Smooth muscle cell of the brain vasculature (primary cell): ENCODE measurements at places on chromosomes 2 and 18.

DNA sequence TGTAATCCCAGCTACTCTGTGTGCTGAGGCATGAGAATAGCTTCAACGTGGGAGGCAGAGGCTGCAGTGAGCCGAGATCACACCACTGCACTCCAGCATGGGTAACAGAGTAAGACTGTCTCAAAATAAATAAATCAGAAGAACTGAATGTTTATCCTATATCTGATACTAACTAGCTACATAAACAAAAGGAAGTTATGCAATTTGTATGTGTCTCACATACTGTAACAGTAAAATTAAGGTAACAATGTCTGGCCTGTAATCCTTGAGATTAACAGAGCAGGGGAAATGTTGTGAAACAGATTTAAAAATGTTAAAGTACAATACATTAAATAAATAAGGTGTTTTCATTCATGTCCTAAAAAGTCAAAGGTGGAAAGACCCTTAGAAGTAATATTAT, 150.8 kb downstream of the MEMO1 start:
- DNase-seq = no peak

GRCh38 chr2:202339071-202339870, 36.9 kb upstream of the BMPR2 start:
- peak; percentile 10 for DNase-seq

DNA sequence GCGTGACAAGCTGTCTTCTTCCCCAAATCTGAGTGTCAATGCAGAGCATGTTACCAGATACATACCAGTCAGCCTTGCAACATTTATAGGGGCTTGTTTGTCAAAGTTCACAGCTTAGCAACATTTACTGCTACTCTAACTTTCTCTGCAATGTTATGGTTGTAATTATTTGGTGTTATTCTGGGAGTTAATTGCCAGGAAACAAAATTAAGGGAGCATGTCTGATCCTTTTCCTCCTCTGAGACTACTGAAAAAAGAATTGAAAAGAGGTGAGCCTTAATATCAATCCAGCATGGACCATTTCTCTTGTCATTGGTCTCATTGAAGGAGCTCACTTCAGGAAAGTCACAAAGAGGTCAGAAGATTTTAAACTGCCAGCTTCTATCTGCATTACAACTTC, 465.6 kb upstream of the LINC00305 start:
- no peak for DNase-seq

DNA sequence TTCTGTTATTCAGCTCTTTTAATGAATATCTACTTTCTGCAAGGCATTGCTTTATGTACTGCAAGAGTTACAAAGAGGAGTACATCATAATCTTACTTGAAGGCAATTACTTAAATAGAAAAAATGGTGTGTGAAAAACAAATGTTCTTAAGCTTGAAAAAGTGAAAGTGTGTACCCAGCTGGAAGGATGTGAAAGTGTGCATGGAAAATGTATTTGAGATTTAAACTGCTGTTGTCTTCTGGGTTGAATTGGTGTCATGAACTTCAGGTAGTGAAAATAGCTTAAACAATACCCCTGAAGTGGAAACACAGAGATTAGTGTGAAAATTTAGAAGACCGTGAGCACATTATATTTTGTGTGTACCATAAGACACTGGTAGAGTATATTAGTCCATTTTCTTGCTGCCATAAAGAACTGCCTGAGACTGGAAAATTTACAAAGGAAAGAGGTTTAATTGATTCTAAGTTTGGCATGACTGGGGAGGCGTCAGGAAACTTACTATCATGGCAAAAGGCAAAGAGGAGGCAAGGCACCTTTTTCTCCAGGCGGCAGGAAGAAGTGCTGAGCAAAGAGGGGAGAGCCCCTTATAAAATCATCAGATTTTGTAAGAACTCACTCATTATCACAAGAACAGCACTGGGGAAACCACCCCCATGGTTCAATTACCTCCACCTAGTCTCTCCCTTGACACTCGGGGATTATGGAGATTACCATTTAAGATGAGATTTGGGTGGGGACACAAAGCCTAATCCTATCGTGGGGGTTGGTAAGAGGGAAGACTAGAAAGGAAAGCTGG, 38.8 kb downstream of the SCN2A start:
- DNase-seq = no peak

DNA sequence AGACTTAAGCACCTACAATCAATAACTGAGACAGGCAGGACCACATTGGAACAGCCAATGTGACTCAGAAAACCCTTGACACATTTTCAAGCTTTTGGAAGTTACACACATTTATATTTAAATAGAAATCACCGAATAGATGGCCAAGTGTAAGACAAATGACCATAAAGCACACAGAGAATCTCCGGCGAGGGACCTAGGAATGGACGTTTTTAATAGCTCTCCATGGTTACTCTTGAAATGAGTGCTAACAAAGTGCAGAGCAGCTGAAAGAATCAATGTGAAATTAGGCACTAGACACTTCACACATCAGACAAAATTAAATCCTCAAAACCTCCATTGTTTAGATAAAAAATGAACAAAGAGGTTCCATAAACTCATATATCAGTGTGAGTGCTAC, 376.9 kb downstream of the DLGAP1 start:
- no peak for DNase-seq

DNA sequence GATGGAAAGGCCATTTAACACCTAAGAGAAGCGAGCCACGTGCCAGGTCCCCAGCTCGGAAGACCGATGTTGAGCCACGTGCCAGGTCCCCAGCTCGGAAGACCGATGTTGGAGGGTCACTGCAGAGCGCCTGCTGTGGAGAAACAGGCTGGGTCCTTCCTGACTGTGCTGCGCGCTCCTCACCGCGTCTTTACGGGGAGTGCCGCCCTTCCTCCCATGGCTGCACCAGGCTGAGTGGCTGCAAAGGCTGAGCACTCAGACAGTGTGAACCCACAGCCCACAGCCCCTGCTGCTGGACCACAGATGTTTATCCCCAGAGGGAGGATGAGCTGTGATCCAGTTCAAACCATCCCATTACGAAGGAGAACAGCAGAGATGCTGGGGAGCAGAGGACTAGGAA, 55.7 kb downstream of the RTP5 start:
- no peak for DNase-seq

DNA sequence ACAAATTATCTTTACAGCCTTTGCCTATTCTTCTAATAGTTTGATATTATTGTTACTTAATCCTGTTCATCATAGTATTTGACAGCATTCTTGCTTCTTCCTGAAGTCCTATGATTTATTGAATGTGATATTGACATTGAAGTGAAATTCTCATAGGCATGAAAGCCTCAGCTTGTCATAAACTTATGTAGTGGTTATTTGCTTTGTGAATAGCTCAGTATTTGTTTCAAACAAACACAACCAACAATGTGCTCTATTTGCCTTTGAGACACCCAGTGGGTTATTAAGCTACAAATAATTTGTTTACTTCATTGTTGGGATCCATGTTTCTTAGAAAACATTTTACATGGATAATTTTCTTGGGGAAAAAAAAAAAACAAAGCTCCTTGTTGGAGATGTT, 57.2 kb downstream of the TTC39C start:
- no peak for DNase-seq

- DNase-seq = no peak
Measured at GRCh38 chr2:190785334-190785733, 95.3 kb upstream of the GLS start.

DNA sequence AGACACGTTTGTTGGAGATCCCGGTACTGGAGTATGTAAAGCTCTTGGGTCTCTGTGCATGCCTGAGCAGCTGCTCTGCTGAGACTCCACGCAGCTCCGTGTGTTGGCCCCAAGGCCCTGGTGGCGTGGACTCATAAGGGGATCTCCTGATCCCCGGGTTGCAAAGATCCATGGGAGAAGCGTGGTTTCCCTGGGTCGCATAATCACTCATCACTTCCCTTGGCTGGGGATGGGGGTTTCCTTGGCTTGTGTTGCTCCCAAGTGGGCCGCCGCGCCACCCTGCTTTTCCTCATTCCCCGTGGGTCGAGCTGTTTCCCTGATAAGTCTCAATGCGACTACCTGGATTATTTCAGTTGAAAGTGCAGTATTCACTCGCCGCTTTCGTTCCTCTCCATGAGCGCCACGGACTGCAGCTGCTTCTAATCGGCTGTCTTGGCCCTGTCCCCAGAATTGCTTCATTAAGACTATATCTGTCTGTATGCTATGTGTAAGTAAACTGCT, 76.0 kb downstream of the EPC2 start:
- DNase-seq = no peak

DNA sequence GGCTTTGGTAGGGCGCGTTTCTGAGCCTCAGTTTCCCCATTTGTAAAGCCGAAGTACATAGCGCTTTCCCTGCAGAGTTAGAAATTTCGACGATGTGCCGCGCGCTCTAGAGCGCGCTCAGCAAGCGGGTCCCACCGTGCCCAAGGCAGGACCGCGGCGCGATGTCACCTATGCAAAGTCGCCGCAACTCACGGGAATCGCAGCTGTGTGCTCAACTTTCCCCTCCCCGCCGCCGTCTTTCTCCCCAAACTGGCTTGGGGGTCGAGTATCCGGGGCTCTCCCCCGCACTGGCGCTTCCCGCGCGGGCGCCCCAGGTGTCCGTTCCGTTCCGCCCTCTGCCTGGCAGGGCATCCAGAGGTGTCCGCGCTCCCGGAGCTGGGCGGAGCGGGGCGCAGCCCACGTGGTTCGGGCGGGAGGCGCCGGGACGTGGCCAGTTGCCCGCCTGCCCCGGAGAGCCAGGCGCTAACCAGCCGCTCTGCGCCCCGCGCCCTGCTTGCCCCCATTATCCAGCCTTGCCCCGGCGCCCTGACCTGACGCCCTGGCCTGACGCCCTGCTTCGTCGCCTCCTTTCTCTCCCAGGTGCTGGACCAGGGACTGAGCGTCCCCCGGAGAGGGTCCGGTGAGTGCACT, at the start of gene MLPH:
TSS of gene MLPH (plus strand) at position 433 of the 630 bp plus-strand sequence. CDS start 6,176 bp downstream, outside the sequence.
- DNase-seq = no peak

- DNase-seq = no peak
Measured at GRCh38 chr2:8552293-8552801, 129.5 kb upstream of the ID2 start.

- DNase-seq = no peak
Measured at GRCh38 chr18:77248873-77249568, 627 bp upstream of the GALR1 start.

DNA sequence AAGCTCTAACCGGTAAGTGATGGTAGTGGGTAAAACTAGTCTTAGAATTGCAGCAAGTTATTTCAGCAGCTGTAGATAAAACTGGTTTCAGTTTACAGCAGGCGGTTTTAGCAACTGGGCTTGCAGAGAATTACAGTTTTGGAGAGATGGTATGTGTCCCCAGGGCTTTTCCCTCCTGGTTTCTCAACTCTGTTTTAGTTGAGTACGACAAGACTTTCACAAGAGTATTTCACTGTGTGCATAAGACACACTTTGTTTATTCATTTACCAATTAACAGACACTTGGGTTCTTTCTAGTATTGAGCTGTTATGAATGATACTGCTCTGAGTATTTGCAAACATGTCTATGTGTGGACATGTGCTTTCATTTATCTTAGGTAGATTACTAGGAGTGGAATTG, 65.6 kb upstream of the RFX8 start:
- DNase-seq = no peak

GRCh38 chr2:163248376-163249253, 410.0 kb upstream of the KCNH7 start:
- DNase-seq = no peak

- DNase-seq = peak; percentile 85
Measured at GRCh38 chr2:102082571-102083392, 59.8 kb upstream of the IL1R1 start.

DNA sequence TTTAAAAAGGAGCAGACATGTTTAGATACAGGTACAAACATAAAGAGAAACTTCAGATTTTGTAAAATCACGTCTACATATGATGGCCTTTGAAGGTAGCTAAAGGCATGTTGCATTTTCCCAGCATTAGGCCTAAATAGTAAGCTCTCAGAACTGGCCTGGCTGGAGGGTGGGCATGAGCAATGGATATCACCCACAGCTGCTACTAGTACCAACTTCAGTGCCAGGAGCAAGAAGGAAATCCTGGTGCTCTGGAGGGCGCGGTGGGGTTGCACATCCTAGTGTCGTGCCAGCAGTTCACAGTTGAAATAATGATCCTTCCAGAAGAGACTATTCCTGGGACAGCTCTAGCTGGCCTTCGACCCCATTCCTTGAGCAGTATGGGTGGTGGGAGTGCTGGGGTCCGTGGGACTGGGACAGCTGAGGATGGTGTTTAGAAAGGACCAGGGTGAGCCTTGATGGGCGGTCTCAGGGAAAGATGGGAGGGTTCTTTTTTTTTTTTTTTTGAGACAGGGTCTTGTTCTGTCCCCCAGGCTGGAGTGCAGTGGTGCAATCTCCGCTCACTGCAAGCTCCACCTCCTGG, 4.9 kb downstream of the DES start:
- no peak for DNase-seq

DNA sequence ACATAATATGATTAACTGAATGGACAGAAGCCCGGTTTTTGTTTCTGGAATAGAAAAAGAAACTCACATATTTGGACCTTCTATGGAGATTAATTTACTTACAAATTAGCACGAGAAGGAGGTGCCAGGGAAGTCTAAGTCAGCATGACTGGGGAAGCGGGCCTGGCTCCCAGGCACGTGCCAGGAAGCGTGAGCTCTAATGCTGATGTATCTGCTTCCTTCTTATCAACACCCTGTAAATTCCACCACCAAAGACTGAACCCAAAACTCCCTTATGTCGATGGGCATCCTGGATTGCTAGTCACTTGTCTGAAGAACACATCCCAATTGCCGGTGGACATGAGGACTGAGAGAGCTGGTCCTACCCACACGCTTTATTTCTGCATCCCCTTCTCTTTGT, 134.5 kb downstream of the GALNT14 start:
- no peak for DNase-seq

GRCh38 chr2:215790523-215791421, 222.6 kb downstream of the MREG start:
- no peak for DNase-seq

DNA sequence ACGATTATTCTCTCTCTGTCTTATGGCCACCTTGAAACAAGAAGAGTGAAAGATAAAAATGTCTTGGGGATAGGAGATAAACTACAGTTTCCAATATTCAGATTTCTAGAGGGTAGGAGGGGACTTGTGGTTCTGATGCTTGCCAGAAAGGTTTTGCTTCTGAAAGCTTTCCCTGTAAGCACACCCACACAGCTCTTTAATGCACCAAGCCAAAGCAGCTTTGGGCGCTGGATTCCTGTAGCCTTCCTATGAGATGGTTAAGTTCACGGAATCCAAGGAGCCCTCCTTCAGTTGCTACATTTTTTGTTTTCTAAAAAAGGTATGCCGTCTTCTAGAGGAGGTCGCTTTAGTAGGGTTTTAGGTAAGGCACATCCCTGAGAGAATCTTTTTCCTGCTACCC, 4.9 kb downstream of the LRRTM1 start:
- DNase-seq = no peak

- no peak for DNase-seq
Measured at GRCh38 chr18:59267503-59268126, 5.6 kb downstream of the RAX start.

DNA sequence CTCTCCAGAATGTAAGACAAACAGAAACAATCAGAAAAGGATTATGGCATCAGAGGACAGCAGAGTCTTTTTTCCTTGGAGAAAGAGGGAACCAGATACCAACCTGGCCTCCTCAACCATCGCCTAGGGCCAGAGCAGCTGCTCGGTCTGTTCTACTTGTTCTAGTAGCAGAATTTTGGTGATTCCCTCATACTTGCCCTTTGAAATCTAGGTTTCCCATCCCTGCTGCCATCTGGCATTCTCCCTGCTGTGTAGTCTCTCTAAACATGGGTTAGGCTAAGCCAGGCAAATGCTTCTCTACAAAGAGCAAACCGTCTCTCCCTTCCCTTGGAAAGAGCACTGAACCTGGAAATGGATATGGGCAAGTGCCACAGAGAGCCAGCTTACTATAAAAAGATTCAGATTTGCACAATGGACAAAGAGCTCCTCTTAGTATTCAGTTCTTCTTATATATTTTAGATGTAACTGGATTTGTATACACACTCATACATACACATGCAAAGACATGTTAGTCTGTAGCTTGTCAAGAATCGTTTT, 208.6 kb upstream of the ST6GAL2 start:
- no peak for DNase-seq
